ENCODE measurements at places on chromosomes 3 and 15.

DNA sequence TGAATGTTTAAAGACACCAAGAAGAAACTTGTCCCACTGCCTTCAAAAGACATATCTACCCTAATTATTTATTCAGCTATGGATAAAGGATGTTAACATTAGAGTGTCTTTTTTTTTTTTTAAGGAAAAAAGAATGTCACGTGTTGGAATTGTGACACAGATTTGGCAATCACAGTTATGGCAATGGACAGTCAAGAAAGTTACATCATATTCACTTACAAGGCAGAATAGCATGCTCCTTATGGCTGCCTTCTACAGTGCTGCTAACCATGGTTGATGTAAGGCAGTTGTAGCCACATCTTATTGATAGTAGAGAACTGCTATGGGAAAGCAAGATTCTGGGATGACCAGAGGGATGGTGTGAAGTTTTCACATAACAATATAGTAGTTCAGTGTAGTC lies 128.8 kb upstream of the ZBTB20 start:
- no peaks in the 10 kb centered on the region for H3K36me3 ChIP-seq
- no peak overlapping the region for H3K4me3 ChIP-seq
- H3K27ac ChIP-seq, result no peak overlapping the region
- no peak for DNase-seq
- H3K4me1 ChIP-seq, result no peaks in the 10 kb centered on the region

DNA sequence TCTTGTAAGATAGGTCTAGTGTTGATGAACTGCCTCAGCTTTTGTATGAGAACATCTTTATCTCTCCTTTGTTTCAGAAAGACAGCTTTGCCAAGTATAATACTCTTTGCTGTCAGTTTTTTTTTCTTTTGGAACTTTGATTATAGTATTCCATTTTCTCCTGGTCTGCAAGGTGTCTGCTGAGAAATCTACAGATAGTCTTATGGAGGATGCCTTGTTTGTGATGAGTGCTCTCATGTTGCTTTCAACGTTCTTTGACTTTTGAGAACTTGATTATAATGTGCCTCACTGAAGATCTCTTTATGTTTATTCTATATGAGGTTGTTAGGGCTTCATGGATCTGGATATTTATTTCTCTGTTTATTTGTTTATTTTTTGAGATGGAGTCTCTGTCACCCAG lies 60.3 kb downstream of the DOCK3 start:
- no peak overlapping the region for H3K4me3 ChIP-seq
- H3K36me3 ChIP-seq, result no peaks in the 10 kb centered on the region
- no peak overlapping the region for H3K27ac ChIP-seq
- H3K4me1 ChIP-seq, result no peaks in the 10 kb centered on the region
- peaks cover 8% of the 10 kb centered on the region for H3K27me3 ChIP-seq

- H3K27ac ChIP-seq, result peak overlapping the region; percentile 31
- H3K36me3 ChIP-seq, result peaks cover 22% of the 10 kb centered on the region
- H3K27me3 ChIP-seq, result no peaks in the 10 kb centered on the region
- peak; percentile 70 for DNase-seq
- peaks cover 13% of the 10 kb centered on the region for H3K4me1 ChIP-seq
Observed at GRCh38 chr15:41811432-41812195, 16.3 kb upstream of the JMJD7 start.

GRCh38 chr15:71109130-71109529 lies 6.1 kb upstream of the THSD4 start:
- H3K27ac ChIP-seq, result no peak overlapping the region
- no peak overlapping the region for H3K4me3 ChIP-seq
- H3K4me1 ChIP-seq, result no peaks in the 10 kb centered on the region
- no peak for DNase-seq
- no peaks in the 10 kb centered on the region for H3K36me3 ChIP-seq

GRCh38 chr3:43178891-43179366 lies 73.0 kb upstream of the POMGNT2 start:
- peak overlapping the region; percentile 46 for H3K27ac ChIP-seq
- H3K4me1 ChIP-seq, result peaks cover 44% of the 10 kb centered on the region
- peak overlapping the region; percentile 57 for H3K4me3 ChIP-seq
- no peaks in the 10 kb centered on the region for H3K27me3 ChIP-seq

GRCh38 chr3:59791774-59792308 lies 742.0 kb upstream of the CFAP20DC start:
- H3K36me3 ChIP-seq, result no peaks in the 10 kb centered on the region
- H3K27ac ChIP-seq, result no peak overlapping the region
- no peak overlapping the region for H3K4me3 ChIP-seq
- no peaks in the 10 kb centered on the region for H3K27me3 ChIP-seq
- peaks cover 7% of the 10 kb centered on the region for H3K4me1 ChIP-seq
- DNase-seq, result no peak

- no peaks in the 10 kb centered on the region for H3K27me3 ChIP-seq
- no peak for DNase-seq
- no peak overlapping the region for H3K4me3 ChIP-seq
- H3K27ac ChIP-seq, result no peak overlapping the region
- H3K4me1 ChIP-seq, result no peaks in the 10 kb centered on the region
Observed at GRCh38 chr3:163368168-163368567, 1710.1 kb downstream of the SI start.

GRCh38 chr3:186425788-186426730 lies 64.0 kb upstream of the DGKG start:
- H3K36me3 ChIP-seq, result peaks cover 3% of the 10 kb centered on the region
- H3K27me3 ChIP-seq, result peaks cover 25% of the 10 kb centered on the region
- DNase-seq, result no peak
- no peak overlapping the region for H3K4me3 ChIP-seq

DNA sequence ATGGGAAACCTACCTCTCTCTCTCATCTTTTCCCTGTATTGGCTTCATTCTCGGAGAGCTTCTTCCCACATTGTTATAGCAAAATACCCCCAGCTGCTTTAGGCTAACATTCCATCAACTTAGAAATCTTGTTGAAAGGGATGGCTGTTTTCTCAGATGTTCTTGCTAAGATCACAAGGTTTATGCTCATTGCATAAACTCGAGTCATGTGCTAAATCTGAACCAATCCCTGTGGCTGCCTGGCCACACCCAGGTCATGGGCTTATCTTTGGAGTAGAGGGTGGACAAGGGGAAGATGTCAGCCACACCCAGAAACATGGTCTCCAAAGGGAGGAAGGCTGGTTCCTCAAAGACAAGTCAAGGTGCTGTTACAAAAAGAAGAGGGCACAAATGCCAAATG lies 150.6 kb upstream of the UMPS start:
- DNase-seq, result no peak
- no peaks in the 10 kb centered on the region for H3K36me3 ChIP-seq
- H3K27ac ChIP-seq, result no peak overlapping the region
- H3K4me1 ChIP-seq, result peaks cover 4% of the 10 kb centered on the region
- H3K4me3 ChIP-seq, result no peak overlapping the region

DNA sequence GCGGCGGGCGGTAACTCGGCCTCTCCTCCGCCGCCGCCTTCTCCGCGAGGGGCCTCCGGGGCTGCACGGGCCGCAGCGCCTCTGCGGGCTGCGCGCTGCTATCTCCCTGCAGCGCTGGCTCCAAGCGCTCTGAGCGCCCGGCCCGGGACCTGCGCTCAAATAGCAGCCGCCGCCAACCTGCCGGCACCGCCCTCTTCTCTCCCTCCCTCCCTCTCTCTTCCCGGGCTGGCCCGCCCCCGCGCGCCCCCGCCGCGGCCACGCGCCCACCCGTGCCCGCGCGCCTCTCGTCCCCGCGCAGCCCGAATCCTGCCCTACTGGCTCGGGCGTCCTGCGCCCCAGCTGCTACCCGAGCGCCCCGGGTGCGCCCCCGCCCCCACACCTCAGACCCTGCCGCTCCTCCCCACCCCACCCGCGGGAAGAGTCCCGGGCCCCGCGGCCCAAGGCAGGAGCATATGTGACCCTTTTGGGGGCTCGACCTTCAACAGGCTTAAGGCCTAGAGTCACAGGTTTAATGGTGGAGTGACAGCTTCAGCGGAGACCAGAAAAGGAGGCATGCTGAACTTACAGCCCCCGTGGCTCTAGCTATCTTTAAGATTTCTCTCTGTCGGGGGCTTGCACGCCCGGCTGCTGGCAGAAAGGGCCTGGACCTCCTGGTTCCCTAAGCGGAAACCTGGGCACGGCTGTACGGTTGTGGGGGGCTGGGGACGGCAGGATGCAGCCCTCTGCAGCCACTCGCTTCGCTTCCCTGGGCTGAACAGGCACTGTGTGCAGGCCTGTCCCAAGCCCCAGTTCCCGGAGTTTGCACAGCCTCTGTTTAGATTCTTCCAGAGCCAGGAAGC lies at the start of gene CACNA2D2:
TSS of gene CACNA2D2 (minus strand) at position 131 of the 839 bp plus-strand sequence. CDS start 211 bp downstream, outside the sequence.
- peaks cover 4% of the 10 kb centered on the region for H3K27me3 ChIP-seq
- H3K4me3 ChIP-seq, result peak within 1 kb of the TSS; percentile 83
- H3K27ac ChIP-seq, result peak within 1 kb of the TSS; percentile 52
- DNase-seq, result peak; percentile 69
- peaks cover 39% of the 10 kb centered on the region for H3K4me1 ChIP-seq

GRCh38 chr3:7520593-7520992 lies 659.7 kb downstream of the GRM7 start:
- H3K27ac ChIP-seq, result no peak overlapping the region
- H3K4me1 ChIP-seq, result no peaks in the 10 kb centered on the region
- no peak overlapping the region for H3K4me3 ChIP-seq
- no peaks in the 10 kb centered on the region for H3K36me3 ChIP-seq
- DNase-seq, result no peak
- H3K27me3 ChIP-seq, result no peaks in the 10 kb centered on the region

- H3K27ac ChIP-seq, result no peak overlapping the region
- H3K36me3 ChIP-seq, result peaks cover 3% of the 10 kb centered on the region
- H3K4me1 ChIP-seq, result no peaks in the 10 kb centered on the region
Observed at GRCh38 chr3:8621872-8622271, 22.7 kb downstream of the SSUH2 start.

- no peaks in the 10 kb centered on the region for H3K4me1 ChIP-seq
- no peak overlapping the region for H3K27ac ChIP-seq
Observed at GRCh38 chr3:72818905-72819304, 29.3 kb downstream of the SHQ1 start.

- no peak overlapping the region for H3K27ac ChIP-seq
- no peak for DNase-seq
- H3K36me3 ChIP-seq, result no peaks in the 10 kb centered on the region
- H3K4me3 ChIP-seq, result no peak overlapping the region
- H3K27me3 ChIP-seq, result peaks cover 7% of the 10 kb centered on the region
- H3K4me1 ChIP-seq, result no peaks in the 10 kb centered on the region
Observed at GRCh38 chr3:139105154-139105702, 60.5 kb upstream of the PRR23C start.

DNA sequence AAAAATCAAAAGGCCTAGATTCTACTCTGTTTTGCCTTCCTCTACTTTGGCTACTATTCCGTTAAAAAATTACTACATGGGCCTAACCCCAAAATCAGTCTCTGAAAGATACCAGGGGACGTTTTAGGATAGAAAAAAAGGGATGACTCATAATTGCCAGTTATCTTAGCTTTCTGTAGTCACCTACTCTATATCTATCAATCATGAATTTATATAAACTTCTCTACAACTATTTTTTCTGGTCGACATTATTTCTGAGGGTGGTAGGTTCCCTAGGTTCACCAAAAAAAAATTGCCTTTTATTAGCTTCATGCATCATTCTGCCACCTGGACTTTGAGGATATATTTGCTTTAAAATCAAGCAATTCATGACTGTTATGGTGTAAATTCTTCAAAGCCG lies 36.5 kb downstream of the RAF1 start:
- H3K4me1 ChIP-seq, result peaks cover 35% of the 10 kb centered on the region
- DNase-seq, result no peak
- no peaks in the 10 kb centered on the region for H3K27me3 ChIP-seq
- peak overlapping the region; percentile 17 for H3K27ac ChIP-seq
- no peak overlapping the region for H3K4me3 ChIP-seq

- no peaks in the 10 kb centered on the region for H3K4me1 ChIP-seq
- DNase-seq, result no peak
- H3K36me3 ChIP-seq, result no peaks in the 10 kb centered on the region
- H3K27ac ChIP-seq, result no peak overlapping the region
- H3K4me3 ChIP-seq, result no peak overlapping the region
Observed at GRCh38 chr3:146781059-146781458, 175.9 kb upstream of the PLSCR5 start.

GRCh38 chr3:74000725-74001124 lies 376.0 kb upstream of the PDZRN3 start:
- H3K4me3 ChIP-seq, result no peak overlapping the region
- DNase-seq, result no peak
- no peak overlapping the region for H3K27ac ChIP-seq

- H3K27ac ChIP-seq, result no peak overlapping the region
- no peaks in the 10 kb centered on the region for H3K36me3 ChIP-seq
- H3K27me3 ChIP-seq, result no peaks in the 10 kb centered on the region
- no peak overlapping the region for H3K4me3 ChIP-seq
Observed at GRCh38 chr3:106193876-106194275, 325.1 kb upstream of the CBLB start.

DNA sequence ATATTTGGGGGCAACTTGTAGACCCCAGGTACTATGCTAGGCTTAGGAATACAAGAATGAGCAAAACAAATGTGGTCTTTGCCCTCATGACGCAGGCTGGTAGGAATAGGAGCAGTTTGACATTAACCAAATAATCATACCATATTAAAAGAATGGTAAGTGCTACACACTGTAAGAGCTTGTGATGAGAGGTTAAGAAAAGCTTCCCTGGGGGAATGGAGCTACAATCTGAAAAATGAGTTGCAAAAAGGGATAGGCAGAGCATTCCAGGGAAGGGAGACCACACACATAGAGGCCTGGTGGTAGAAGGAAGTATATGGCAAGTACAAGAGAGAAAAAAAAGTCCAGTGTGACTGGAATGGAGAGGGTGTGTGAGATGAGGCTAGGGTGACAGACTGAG lies 37.3 kb downstream of the TMOD3 start:
- H3K27me3 ChIP-seq, result no peaks in the 10 kb centered on the region
- H3K4me3 ChIP-seq, result no peak overlapping the region
- H3K27ac ChIP-seq, result no peak overlapping the region
- peaks cover 16% of the 10 kb centered on the region for H3K4me1 ChIP-seq
- H3K36me3 ChIP-seq, result peaks cover 44% of the 10 kb centered on the region
- DNase-seq, result no peak

- H3K4me1 ChIP-seq, result no peaks in the 10 kb centered on the region
- peaks cover 14% of the 10 kb centered on the region for H3K27me3 ChIP-seq
- no peak for DNase-seq
- no peaks in the 10 kb centered on the region for H3K36me3 ChIP-seq
- no peak overlapping the region for H3K4me3 ChIP-seq
Observed at GRCh38 chr3:43629257-43629656, 7.4 kb upstream of the ANO10 start.

GRCh38 chr3:152587861-152588260 lies 247.1 kb upstream of the P2RY1 start:
- no peak for DNase-seq
- peaks cover 16% of the 10 kb centered on the region for H3K27me3 ChIP-seq
- H3K4me1 ChIP-seq, result no peaks in the 10 kb centered on the region
- no peak overlapping the region for H3K27ac ChIP-seq
- no peak overlapping the region for H3K4me3 ChIP-seq
- no peaks in the 10 kb centered on the region for H3K36me3 ChIP-seq

DNA sequence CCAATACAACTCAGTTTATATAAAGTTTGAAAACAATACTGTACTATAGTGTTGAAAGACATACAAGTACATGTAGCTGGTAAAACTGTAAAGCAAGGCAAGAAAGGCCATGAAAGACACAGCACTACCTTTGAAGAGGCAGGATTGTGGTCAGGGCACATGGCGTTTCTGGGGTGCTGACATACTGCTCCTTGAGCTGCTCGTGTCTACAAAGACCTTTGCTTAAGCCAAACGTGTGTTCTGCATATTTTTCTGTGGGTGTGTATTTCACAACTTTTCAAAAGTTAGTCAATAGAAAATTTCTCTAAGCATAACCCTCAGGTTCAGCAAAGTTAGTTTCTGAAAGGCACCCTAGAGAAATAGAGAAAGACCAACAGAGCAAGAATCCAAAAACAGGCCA lies 14.1 kb upstream of the TOPAZ1 start:
- no peak overlapping the region for H3K4me3 ChIP-seq
- peaks cover 33% of the 10 kb centered on the region for H3K27me3 ChIP-seq
- no peaks in the 10 kb centered on the region for H3K4me1 ChIP-seq
- H3K36me3 ChIP-seq, result no peaks in the 10 kb centered on the region
- H3K27ac ChIP-seq, result no peak overlapping the region
- no peak for DNase-seq
